ENCODE measurements at places on chromosomes 16 and 17.

DNA sequence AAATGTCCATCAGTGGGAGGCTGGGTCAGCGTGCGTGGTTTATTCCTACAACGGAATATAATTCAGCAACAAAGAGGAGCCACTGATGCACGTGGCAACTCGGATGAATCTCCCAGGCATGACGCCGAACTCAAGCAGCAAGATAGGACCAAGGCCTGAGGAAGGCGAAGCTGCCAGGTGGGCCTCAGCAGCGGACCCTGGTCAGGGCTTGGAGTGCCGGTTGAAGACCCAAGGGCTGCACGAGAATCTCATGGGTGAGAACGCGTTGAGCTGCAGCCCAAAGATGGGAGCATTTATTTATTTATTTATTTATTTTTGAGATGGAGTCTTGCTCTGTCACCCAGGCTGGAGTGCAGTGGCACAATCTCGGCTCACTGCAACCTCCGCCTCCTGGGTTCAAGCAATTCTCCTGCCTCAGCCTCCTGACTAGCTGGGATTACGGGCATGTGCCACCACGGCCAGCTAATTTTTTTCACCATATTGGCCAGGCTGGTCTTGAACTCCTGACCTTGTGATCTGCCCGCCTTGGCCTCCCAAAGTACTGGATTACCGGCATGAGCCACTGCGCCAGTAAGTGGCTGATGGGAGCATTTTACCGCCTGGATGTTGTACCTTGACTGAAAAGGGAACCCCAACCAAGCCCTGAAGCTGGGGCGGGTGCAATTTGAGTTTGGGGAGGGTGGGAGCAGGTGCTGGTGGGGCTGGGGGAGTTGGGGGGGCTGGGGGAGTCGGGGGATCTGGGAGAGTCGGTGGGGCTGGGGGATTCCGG lies 18.1 kb upstream of the BAHCC1 start:
- DNase-seq: no peak

GRCh38 chr17:35867574-35867973 lies 1.1 kb downstream of the HEATR9 start:
- DNase-seq: no peak

DNA sequence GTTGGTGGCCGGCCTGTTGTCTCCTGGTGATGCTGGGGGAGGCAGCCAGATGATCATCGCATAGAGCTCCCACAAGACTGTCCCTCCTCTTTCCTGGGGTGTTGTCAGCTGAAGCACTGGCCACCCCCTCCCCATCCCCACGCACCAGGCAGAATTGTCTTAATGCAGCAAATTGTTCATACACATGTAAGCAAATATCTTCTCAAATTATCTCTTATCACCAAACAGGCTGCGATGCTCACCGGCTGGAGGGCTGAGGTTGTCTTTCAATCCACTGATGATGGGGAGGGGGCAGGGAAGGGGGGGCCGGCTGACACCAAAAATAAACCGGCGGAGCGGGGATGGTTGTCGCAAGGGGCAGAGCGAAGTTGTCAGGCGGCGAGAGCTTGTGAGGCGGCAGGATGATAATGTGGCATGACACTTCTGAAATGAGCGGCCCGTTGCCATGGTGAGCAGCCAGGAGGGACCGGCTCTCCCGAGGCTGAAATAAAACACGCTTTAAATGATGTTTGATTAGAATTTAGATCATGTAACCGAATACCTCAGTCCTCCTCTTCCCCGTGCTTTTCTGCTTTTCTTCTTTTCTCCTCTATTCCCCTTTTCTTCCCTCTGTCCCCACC lies 59.8 kb downstream of the MRM1 start:
- no peak for DNase-seq

GRCh38 chr16:12499032-12499745 lies 304.5 kb downstream of the CPPED1 start:
- no peak for DNase-seq

GRCh38 chr16:3007957-3008689 lies 4.6 kb upstream of the CLDN9 start:
- no peak for DNase-seq

DNA sequence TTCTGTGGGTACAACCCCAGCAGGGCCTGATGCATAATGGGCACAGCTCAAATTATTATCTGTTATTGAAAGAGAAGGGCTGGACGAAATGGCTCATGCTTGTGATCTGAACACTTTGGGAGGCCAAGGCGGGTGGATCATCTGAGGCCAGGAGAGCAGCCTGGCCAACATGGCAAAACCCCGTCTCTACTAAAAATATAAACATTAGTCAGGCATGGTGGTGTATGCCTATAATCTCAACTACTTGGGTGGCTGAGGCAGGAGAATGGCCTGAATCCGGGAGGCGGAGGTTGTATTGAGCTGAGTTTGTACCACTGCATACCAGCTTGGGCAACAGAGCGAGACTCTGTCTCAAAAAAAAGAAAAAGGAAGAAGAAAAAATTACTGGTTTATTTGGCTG lies 100.7 kb downstream of the ABCC1 start:
- DNase-seq: no peak

- no peak for DNase-seq
Measured at GRCh38 chr17:47818002-47818695, 3.4 kb downstream of the OSBPL7 start.

- no peak for DNase-seq
Measured at GRCh38 chr17:80742091-80742490, 197.5 kb downstream of the RPTOR start.

DNA sequence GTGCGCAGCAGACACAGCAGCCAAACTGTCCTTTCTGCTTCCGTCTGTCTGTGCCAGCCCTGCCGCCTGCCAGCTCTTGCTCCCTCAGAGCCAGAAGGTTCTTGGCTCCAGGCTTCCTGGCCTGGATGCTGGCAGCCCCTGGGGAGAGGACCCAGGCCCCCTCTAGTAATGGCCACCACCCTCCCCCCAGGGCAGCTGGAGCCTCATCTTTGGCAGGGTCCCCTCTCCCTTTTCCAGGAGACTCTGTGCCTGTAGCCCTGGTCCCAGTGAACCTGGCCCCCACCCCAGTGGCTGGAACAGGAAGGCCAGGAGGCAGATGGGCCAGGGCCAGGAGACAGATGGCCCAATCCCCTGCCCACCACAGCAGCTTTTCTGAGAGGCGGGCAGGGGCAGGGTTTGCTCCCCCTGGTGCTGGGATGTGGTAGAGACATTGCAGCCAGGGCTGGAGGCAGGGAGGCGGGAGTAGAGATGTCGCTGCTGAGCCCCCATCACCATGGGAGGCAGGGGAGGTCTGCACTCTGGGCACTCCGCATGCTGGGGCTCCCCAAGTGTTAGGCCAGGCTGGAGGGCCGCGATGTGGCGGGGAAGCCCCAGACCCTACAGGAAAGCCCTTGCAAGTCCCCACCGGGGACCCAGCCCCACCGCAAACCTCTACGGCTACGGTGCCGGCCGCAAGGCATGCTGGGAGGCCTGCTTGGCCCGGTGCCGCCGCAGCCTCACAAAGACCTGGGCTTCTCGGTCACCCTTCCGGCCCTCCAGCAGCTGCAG lies 16.7 kb downstream of the UNC13D start:
- peak; percentile 26 for DNase-seq

- DNase-seq: no peak
Measured at GRCh38 chr17:6099492-6099891, 29.3 kb downstream of the WSCD1 start.

DNA sequence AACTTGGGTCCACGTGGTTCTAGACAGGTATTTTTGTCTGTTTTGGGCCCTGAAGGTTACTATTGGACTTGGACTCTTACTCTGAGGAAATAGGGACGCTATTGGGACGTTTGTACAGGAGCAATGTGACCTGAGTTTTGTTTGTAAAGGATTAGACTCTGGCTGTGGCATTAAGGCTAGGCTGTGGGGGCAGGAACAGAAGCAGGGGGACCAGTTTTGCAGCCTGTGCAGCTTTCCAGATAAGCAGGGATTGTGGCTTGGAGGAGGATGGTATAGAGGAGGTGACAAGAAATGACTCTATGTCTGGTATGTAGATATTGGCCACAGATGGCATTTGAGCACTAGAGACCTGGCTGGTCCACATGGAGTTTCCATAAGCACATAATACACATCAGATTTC lies 12.8 kb downstream of the NOD2 start:
- no peak for DNase-seq
